ENCODE measurements at places on chromosomes 6 and 20.

DNA sequence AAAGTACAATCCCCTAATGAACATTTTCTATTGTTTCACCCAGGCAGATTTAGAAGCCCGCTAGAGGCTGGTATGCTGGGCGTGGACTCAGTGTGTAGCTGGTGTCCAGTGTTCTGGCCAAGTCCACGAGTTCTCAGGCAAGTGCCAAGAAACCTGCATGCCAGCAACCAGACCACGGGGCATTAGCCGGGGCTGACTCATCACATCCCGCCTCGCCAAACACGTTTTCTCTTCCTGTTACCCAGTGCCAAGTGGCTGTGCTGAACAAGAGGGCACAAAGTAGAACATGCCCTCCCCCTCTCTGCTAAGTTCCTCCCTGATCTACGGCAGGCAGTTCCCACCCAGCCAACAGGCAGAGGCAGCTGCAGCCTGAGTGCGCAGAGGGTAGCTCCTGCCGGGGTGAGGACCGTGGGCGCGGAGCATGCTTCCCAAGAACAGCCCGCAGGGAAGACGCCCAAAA lies 29.6 kb downstream of the RAMACL start:
- no peak for DNase-seq

DNA sequence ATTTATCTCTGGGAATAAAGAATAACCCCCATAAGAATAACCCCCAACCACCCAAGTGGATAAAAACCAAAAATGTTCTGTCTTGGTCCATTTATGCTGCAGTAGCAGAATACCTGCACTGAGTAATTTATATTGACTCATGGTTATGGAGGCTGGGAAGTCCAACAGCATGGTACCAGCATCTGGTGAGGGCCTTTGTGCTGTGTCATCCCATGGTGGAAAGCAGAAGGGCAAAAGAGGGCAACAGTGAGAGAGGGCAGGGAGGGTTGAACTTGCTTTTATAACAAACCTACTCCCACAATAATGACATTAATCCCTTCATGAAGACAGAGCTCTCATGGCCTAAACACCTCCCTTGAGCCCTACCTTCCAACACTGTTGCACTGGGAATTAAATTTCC lies 133.7 kb downstream of the ERMARD start:
- no peak for DNase-seq

DNA sequence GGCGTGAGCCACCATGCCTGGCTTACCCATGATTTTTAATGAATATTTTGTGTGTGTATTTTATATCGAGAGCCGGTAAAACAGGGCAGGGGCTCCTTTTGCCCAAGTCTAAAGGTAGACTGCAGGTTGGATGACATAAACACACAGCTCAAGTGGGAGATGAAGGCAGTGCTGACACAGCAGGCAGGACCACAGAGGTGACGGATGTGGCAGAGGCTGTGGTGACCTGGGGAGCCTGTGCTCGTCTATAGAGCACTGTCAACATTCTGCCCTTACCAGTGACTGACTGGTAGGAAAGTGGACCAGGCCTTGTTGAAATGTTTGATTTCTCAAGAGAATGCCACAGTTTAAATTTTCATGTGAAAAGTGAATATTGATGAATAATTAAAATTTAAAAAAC lies 137.5 kb downstream of the ZFP64 start:
- no peak for DNase-seq

DNA sequence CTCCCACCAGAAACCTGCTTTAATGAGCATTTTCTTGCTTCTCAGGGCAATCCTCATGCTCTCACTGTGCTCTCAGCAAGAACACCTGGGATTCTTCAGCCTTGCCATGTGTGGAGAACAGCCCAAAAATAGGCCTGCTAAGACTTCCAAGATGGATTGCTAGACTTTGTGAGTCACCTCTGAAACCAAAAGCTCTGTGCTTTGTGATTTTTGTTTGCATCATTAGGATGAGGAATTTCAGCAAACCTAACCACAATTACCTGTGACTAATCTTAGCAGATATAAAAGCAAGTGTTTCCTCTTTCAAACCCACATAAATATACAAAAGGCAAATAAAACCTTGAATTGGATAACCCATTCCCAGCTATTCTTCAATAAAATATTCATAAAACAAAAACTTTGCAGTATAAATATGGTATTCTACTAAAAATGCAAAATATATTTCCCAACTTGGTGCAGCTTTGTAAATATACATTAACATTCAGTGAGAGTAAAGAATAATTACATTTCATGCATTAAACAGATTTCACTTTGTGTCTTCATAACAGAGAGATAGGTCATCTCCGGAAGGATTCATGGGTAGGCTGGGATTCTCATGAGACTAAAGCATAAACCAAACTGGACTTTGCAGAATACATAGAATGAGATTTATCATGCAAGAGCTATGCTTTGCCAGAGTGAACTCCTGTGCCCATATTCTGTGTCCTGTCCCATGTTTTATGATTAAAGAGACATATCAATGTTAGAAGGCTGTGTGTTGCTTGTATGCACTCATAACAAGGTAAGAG lies 33.5 kb downstream of the TPBG start:
- DNase-seq: no peak

DNA sequence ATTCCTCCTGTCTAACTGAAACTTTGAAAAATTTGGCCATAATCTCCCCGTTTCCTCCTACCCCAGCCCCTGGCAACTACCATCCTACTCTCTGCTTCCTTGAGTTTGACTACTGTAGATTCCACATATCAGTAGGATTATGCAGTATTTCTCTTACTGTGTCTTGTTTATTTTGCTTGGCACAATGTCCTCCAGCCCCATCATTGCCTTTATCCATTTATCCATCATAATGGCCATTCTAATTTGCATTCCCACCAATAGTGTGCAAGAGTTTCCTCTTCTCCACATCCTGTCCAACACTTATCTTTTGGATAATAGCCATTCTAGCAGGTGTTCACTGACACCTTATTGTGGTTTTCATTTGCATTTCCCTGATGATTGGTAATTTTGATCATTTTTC lies 202.3 kb downstream of the THBS2 start:
- no peak for DNase-seq

DNA sequence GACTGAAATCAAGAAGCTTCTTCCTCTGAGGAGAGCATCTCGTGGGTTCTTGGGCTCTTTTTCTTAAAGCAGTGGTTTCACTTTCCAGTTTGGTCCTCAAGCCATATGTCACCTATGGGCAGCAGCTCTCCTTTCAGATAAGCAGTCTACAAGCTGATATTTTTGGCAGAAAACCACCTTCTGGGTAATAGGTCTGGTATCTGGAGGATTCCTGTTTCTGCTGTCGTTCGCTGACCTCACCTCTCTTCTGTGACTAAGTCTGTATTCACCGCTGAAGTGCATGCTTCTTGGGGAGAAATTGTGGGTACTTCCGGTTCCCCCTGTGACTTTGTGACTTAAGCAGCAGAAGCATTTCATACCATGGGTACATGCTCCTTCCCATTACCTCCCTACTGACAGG lies 193.6 kb downstream of the EDN1 start:
- DNase-seq: no peak

GRCh38 chr20:57387945-57388371 lies 3.2 kb upstream of the RBM38 start:
- no peak for DNase-seq

- DNase-seq: no peak
Measured at GRCh38 chr6:47209632-47210031, 100.1 kb downstream of the TNFRSF21 start.

DNA sequence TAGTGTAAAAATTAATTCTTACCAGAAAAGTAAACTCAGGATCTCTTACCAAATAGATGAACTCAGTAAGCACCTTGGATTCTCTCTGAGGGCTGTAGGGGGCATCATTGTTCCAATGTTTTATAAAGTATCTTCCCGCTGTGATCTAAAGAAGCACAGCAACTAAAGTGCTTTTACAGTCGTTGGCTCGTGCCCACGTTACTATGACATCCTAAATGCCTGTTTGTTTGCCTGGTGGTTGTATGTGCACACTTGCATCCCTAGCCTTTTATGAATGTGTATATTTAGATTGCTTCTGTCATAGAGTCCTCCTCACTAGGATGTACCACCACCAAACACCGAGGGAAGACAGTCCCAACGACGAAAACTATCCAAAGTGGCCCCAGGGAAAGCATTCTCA lies 34.5 kb downstream of the SLX4IP start:
- DNase-seq: peak; percentile 20

DNA sequence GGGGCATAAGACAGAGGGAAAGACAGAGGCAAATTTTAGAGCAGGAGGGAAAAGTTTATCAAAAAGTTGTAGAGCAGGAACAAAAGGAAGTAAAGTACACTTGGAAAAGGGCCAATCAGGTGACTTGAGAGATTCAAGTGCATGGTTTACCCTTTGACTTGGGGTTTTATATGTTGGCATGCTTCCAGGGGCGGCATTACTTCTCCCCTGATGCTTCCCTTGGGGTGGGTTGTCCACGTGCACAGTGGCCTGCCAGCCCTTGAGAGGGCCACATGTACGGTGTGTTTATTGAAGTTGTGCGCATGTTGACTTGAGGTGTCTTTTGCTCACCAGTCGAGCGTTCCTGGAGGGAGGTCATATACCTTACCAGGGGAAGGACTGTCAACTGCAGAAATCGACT lies 259.5 kb upstream of the JARID2 start:
- no peak for DNase-seq

DNA sequence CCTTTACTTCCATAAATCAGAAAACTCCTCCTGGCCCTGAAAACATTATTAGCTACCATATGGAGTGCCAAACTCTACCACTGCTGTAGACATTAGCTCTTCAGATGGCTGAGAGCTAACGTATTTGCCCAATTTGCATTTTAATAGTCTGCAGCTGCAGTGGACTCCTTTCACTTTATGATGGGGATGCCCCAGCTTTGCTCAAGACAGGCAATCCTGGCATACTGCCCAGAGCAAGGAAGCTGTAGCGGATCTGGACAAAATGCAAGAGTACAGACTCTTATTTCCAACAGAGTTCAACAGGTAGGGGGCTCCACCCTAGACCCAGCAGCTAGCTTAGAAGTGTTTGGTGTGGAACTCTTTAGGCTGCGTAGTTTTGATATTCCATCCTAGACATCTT lies 246.7 kb downstream of the FOXC1 start:
- peak; percentile 36 for DNase-seq

- no peak for DNase-seq
Measured at GRCh38 chr6:39091220-39091619, 23.8 kb downstream of the SAYSD1 start.

DNA sequence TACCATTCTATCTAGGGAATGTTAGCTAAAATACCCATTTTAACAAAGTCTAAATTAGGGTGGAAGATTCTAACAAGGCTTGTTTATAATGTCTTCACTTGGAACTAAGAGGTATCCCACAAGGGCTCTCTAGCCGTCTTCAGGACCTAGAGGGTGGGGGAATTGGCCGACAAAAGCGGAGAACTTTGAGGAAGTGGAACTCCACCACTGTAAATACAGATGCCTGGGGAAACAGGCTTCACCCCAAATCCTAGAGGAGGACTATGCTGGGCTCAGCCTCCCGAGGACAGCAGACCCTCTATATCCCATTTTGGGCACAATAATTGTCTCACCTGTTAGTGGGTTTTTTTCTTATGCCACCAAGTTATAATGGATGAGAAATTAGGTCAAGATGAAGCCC lies 58.0 kb upstream of the TFB1M start:
- DNase-seq: no peak

DNA sequence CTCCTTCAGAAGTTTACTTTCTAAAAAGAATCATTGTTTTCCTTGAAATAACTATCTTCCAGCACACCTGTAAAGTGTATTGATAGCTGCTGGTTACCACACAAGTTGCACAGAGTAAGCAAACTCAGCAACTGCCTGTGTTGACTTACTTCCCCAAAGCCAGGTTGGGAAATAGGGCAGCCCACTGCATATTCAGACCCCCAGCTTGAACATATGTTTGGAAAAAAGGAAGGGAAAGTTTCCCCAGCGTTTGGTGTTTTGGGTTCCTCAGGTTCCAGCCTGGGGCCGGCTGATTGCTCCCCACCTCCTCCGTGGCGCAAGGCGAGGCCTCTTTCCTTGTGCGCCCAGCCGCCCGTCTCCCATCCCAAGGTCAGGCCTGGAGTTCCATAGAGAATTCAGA lies 70.1 kb upstream of the QKI start:
- no peak for DNase-seq

- DNase-seq: no peak
Measured at GRCh38 chr20:21519136-21519584, 5.3 kb upstream of the NKX2-2 start.

- DNase-seq: no peak
Measured at GRCh38 chr6:144488590-144488989, 203.5 kb downstream of the UTRN start.

DNA sequence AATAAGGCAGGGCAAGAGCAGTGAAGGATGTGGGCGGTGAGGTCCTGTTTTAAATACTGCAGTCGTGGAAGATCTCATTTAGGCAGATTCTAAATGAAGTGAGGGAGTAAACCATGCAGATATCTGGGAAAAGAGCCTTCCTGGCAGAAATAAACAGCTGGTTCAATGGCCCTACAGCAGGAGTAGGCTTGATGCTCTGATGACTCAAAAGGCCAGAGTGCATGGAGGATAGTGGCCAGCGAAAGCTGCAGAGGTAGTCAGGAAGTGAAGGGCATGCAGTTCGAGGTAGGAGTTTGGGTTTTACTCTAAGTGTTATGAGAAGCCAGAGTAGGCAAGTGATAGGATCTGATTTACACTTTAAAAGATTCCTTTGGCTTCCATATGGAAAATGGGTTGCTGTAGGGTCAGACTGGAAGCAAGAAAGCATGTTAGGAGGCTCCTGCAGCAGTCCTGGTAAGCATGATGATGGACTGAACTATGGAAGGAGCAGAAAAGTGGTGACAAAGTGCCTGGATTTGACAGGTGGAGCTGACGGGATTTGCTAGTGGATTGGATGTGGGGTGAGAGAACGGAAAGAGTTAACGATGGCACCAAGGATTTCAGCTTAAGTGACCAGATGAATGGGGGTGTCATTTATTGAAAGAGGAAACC lies 150.0 kb downstream of the GJA10 start:
- DNase-seq: no peak

- DNase-seq: no peak
Measured at GRCh38 chr20:8388707-8389106, 256.6 kb downstream of the PLCB1 start.

DNA sequence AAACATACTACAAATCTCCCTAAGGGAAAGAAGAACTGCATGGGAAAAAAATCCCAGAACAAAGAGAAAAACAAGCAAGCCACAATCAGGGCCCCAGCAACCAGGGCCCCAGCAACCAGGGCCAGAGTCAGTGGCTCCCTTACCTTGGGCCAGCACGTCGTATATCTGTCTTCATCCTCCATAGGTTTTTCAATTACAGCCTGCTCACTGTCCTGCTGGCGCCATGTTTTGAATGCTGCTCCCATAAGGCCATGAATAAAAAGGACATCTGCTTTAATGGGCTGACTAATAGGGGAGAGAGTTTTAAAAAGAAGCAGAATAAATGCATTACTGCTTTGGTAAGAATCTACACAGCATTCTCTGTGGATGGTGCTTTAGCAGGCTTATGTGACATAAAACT lies 49.2 kb downstream of the SERAC1 start:
- DNase-seq: no peak

- no peak for DNase-seq
Measured at GRCh38 chr6:5666695-5667094, 340.0 kb downstream of the NRN1 start.

- DNase-seq: no peak
Measured at GRCh38 chr20:51085769-51086168, 62.9 kb upstream of the KCNG1 start.

GRCh38 chr6:157779705-157780604 lies 43.1 kb upstream of the SNX9 start:
- DNase-seq: no peak

Measured in NCI-H1048 (cell line).